ENCODE measurements at places on chromosomes 3 and 15.

GRCh38 chr3:129658110-129658843, 51.8 kb upstream of the PLXND1 start:
- DNase-seq = no peak

DNA sequence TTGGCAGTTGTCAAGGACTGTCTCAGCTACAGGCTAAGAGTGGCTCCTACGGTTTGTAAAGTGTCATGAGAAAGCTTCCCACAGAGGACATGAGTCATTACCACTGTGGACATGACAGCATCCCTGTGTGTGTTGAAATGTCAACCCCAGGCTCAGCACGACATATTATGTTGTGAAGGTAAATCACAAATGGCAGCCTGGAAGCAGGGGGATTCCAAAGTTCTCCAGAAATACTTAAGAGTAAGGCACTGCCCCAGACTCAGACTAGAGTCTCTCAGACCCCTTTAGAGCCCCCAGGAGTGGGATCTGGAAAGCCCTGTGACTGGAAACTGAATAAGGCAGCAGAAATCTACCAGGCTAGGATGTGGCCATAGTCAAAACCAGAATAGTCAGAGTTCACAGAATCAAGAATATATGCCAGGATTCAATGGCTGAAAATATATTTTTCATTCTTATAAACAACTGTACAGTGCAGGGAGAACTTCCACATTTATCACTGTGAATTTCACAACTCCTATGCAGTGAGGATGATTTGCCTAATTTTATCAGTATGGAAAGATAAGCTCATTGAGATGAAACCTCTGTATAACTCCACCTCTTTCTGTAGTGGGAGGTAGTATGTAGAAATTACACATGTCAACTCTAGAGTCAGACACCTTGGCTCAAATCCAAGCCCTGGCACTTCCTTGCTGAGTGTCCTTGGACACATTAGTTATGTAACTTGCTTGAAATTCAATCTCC, 237.1 kb upstream of the CFAP20DC start:
- DNase-seq = no peak

GRCh38 chr3:53250881-53251605, 4.8 kb downstream of the TKT start:
- no peak for DNase-seq

GRCh38 chr3:149609595-149609994, 48.2 kb downstream of the WWTR1 start:
- no peak for DNase-seq

GRCh38 chr3:32757618-32758374, 60.0 kb upstream of the TRIM71 start:
- DNase-seq = no peak

GRCh38 chr15:69593981-69594966, 141.7 kb downstream of the RPLP1 start:
- DNase-seq = peak; percentile 71

GRCh38 chr3:134880431-134880830, 85.4 kb downstream of the EPHB1 start:
- no peak for DNase-seq

- no peak for DNase-seq
Measured at GRCh38 chr3:115272036-115272824, 125.1 kb upstream of the ZBTB20 start.

- DNase-seq = no peak
Measured at GRCh38 chr3:178381555-178381954, 154.7 kb upstream of the KCNMB2 start.

DNA sequence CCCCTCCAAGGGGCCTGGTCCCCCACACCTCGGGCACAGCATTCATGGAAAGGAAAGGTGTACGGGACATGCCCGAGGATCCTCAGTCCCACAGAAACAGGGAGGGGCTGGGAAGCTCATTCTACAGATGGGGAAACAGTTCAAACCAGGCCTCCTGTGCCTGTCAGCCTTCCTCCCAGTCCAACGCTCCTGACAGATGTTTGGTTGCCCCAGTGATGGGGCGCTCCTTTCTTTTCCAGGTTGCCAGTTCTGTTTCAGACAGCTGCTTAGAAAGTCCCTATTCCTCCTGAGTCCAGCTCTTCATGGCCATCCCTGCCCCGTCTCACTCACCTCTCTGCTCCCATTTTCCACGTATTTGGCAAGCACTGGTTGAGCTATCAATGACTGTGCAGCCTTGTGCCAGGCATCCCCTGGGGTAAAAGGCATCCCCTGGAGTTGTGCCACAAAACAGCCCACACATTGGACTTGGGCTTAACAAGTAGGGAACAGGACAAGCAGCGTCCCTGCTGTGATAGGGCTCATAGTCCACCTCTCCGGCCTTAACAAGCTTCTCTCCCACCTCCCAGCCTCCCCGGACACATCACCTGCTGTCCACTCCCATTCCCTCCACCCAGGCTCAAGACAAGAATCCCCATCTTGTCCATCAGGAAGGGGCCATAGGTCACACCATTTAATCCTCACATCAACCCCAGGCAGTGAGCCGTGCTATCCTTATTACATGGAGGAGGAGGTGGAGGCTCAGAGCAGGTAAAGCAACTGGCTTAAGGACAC, 6.6 kb downstream of the OXTR start:
- DNase-seq = no peak

DNA sequence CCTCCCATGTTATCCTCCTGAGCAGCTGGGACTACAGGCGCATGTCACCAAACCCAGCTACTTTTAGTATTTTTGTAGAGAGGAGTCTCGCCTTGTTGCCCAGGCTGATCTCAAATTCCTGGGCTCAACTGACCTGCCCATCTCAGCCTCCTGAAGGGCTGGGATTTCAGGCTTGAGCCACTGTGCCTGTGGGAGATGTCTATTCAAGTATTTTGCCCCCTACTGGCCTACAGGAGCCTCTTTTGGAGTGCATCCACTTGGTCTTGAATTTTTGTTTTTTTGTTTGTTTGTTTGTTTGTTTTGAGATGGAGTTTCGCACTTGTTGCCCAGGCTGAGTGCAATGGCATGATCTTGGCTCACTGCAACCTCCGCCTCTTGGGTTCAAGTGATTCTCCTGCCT, 3.2 kb upstream of the DHX30 start:
- DNase-seq = no peak

GRCh38 chr15:52308446-52309153, 13.0 kb upstream of the MYO5C start:
- DNase-seq = no peak

DNA sequence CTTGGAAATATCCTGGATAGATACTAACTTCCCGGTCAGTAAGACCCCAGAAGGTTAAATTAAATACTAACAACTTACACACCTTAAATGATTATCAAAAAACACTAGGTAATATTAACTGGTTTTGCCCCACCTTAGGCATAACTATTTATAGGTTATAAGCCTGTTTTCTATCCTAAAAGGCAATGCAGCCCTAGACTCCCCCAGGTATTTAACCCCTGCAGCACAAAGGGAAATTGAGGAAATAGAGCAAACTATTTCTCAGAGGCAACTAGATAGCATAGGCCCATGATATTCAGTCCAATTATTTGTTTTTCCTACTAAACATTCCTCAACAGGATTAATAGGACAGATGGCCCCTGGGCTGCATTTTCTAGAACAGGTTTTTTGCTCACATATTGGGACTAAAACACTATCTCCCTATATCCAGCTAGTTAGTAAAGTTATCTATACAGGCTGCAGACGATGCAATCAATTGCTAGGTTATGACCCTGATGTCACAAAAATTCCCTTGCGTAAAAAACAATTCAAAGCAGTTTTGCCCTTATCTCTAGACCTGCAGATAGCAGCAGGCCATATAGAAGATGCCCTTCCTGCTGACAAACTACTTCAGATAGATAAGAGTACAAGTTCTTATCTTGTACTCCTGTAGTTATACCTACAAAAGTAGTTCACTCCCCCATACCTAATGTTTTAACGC, 221.3 kb downstream of the DTWD1 start:
- no peak for DNase-seq

- DNase-seq = no peak
Measured at GRCh38 chr3:129416415-129416814, 12.0 kb downstream of the EFCAB12 start.

GRCh38 chr3:60920519-60920918, 330.7 kb downstream of the FHIT start:
- DNase-seq = no peak

GRCh38 chr15:23686466-23687142, 501 bp downstream of the NDN start:
- DNase-seq = no peak

DNA sequence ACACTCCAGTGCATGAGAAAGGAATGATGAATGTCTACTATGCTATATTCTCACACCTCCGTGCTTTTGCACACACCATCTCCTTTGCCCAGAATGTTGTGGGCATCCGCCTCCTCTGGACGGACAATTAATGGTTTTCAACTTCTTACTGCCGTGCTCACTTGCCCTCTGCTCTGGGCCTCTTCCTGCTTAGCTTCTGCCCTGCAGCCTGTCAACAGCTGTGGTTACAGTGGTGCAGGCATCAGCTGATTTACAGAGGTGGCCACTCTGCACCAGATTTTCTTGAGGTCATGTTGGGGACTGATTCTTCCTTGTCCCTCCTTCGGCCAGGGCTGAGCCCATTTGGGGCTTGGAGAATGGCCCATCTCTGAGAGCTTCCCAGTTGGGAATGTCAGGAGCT, 56.5 kb upstream of the TMEM115 start:
- no peak for DNase-seq

DNA sequence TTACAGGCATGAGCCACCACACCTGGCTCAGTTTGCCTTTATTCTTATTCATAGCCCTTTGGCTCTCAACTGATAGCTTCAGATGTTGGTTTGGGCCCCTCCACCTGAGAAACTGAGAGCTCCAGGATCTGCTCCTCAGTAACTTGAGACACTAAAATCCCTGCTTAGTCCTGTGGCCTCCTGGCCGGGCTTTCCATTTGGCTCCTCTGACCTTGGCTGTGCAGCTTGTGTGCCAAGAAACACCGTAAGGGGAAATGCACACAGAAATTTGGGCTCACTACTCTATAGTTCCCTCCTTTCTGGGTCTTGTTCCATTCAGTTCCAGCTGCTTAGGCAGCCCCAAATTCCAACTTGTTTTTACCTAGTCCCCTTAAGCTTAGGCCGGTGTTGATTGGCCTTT, 24.9 kb downstream of the NIPA2 start:
- DNase-seq = no peak

GRCh38 chr3:104102386-104102785, 1264.3 kb upstream of the ALCAM start:
- no peak for DNase-seq

GRCh38 chr3:151276687-151277042, 1.7 kb downstream of the P2RY14 start:
- no peak for DNase-seq

GRCh38 chr3:177824841-177825240, 627.6 kb upstream of the TBL1XR1 start:
- DNase-seq = no peak

DNA sequence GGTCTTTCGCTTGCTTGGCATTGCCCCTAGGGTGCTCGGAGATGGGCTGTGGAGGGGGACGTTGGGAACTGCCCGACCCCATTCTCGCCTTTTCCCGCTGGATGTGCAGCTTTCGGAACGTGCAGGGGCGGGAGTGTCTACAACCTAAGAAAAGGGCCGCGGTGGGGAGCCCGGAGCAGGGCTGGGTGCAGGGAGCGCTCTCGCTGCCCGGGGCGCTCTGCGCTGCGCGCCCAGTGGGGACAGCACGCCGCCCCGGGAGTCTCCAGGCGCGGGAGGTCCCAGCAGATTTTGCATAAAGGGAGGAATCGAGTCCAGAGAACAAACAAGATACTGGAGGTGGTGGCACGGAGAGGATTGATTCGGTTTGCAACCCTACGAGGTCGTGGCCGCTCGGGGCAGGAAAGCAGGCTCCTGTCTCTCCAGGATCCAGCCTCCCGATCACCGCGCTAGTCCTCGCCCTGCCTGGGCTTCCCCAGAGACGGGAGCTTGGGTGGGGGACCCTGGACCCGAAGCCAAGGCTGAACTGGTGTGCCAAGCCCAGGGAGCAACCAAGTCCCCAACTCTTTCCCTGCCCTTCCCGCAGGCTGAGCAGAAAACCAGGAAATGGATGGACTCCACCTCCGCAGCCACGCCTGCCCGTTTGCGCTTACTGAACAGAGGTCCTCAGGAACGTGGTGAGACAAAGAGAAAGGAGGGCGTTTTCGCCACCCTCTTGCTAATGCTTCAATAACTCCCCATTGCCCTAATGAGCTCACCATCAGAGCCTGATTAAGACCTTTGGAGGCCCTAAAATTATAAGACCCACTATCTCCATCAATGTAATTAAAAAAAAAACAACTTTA, 59.7 kb downstream of the NOX5 start:
- peak; percentile 22 for DNase-seq

GRCh38 chr15:91047545-91048199, 25.3 kb upstream of the VPS33B start:
- no peak for DNase-seq

GRCh38 chr3:101849714-101850245, 466 bp downstream of the NFKBIZ start:
- DNase-seq = peak; percentile 25

GRCh38 chr3:128173200-128173599, 19.9 kb downstream of the EEFSEC start:
- DNase-seq = no peak

- no peak for DNase-seq
Measured at GRCh38 chr3:3821777-3822176, 22.5 kb downstream of the LRRN1 start.

GRCh38 chr3:119240101-119240590, 532 bp downstream of the B4GALT4 start:
- DNase-seq = no peak

- no peak for DNase-seq
Measured at GRCh38 chr3:17394541-17395155, 347.8 kb downstream of the TBC1D5 start.

DNA sequence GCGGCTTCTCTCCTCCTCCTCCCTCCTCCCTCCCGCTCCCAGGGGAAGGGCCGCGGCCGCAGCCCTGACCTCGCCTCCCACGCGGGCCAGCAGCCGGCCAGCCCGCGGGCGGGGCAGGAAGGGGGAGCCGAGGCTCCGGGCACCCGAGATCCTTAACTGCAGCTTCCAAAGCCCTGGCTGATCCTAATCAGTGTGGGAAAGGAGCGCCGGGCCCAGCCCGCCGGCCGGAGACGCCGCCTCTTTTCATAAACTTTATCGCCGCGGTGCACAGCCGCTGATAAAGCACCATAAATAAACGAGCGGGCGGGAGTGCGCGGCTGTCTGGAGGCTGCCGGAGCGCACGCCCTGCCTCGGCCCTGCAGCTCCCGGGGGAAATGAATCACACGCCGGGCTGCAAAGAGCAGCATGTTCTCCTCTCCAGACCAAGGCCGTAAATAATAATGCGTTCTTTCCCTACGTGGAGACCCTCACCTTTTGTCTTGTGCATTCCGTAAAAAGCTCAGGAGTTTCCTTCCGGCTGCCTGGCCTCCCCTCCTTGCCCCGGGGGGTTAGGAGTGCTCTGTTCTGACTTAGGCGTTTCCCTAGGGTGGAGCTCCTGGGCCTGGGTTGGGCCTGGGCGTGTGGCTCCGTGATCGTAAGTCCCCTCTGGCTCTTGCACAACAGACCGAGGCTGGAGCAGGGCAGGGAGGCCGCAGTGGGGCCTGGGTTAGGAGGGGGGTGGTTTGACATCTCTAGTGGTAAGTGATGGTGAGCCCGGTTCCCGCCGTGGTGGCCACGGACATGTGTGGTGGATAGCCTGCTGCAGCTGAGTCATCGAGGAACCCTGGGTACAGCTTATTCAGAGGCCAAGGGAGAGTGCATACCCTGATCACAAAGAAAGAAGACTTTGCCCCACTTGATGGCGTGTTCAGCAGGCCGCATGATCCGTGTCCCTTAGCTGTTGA, 132.6 kb upstream of the HES1 start:
- no peak for DNase-seq

GRCh38 chr15:82143390-82144385, 97.9 kb upstream of the MEX3B start:
- no peak for DNase-seq

- no peak for DNase-seq
Measured at GRCh38 chr15:88897456-88898194, 2.3 kb upstream of the HAPLN3 start.

- no peak for DNase-seq
Measured at GRCh38 chr3:177357352-177358090, 160.2 kb upstream of the TBL1XR1 start.
